Activated CD4-positive, alpha-beta T cell treated with anti-CD3 and anti-CD28 coated beads, Interleukin-2, amount 10 ng/mL, durations not matched to agents 7 days and 5 days (primary cell): ENCODE measurements at places on chromosomes 4 and X. TPM values are rescaled to one million over a fixed set of nuclear protein-coding genes. Genes with fewer than 3 reads are reported as not detected.

The SCRG1 gene
- not detected for total RNA-seq

The TLR6 gene
- 3.5 TPM for total RNA-seq

The MAPK10 gene
- not detected for total RNA-seq

The RNF4 gene
- 102 TPM for total RNA-seq

DNA sequence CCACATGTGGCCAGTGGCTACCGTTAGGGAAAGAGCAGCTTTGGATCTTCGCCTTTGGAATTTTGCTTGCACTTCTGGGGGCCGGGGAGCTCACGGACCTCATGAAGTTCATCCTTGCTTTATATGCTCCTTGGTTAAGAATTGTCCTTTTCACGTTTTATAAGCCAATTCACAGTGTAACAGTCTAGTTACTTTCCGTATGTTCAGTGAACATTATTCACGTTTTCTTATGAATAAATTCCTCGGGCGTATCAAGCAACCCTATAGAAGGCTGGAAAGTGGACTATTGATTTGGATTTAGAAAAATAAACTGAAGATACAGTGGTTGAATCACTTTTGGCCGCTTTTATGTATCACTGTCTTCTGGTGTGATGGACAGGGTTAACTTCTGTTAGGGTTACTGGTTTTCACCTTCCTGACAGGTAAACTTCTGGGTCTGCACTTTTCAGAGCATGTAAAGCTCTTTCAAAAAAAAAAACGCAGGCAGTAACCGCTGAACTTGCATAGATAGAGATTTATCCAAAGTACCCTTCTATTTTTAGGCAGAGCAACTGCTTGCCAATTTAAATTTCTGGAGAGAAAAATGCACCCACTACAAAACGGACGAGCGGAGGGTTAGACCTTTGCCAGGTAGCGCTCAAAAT, 569 bp upstream of the PDLIM5 start:
- H3K27me3 ChIP-seq = peaks cover 22% of the 10 kb centered on the region
- peaks cover 22% of the 10 kb centered on the region for H3K4me1 ChIP-seq
- H3K4me3 ChIP-seq = peak overlapping the region; percentile 77
- no peaks in the 10 kb centered on the region for H3K36me3 ChIP-seq

The CXCL8 gene
- total RNA-seq = 0.15 TPM

The RAI2 gene
- 0.07 TPM for total RNA-seq

The CLNK gene
- total RNA-seq = not detected

DNA sequence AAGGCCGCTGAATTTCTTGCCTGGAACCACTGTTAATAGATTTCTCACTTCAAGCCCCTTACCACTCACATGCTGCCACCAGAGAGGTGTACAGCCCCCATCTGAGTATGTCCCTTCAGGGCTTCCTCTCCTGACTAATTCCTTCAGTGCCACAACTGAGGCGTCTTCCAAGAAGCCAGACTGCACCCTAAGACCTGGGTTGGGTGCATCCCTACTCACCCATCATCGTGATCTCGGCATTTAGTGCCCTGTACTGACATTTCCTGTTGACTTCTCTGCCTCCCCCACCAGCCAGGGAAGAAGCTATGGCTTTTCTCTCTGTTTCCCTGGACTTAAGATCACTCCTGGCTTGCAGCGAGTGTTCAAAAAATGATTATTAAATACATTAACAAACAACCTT, 40.4 kb upstream of the MAP3K15 start:
- H3K4me3 ChIP-seq = no peak overlapping the region
- no peak overlapping the region for H3K27ac ChIP-seq
- H3K27me3 ChIP-seq = no peaks in the 10 kb centered on the region
- DNase-seq = no peak

DNA sequence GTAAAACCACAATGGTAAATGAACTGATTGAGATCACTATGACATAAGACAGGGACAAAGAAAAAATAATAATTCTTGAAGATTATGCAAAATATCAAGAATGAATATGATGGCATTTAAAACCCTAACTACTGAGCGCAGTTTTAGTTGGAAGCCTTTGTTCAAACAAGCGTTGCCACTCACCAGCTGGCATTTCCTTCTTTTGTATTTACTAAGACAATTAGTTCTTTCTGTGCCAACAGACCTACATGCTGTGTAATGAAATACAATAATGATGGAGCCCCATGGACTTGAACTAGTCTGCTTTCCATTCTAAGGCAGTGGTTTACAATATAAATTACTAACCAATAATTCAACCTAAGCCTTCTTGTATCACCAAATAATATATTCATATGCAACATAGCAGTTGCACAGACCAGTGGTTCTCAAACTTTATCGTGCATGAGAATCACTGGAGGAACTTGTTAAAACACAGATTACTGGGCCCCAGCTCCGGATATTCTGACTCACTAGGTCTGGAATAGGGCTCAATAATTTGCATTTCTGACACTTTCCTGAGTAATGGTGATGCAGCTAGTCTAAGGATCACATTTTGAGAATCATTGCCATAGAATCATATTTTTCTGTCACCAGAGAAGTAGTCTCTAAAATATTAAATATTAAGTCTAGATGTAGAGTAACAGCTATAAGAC, 196.4 kb upstream of the MAGEB18 start:
- H3K36me3 ChIP-seq = no peaks in the 10 kb centered on the region
- no peaks in the 10 kb centered on the region for H3K4me1 ChIP-seq
- H3K4me3 ChIP-seq = no peak overlapping the region

- no peak overlapping the region for H3K27ac ChIP-seq
- H3K27me3 ChIP-seq = no peaks in the 10 kb centered on the region
- no peak overlapping the region for H3K4me3 ChIP-seq
- H3K36me3 ChIP-seq = peaks cover 15% of the 10 kb centered on the region
- peaks cover 2% of the 10 kb centered on the region for H3K4me1 ChIP-seq
Observed at GRCh38 chr4:55524844-55525571, 21.7 kb downstream of the CLOCK start.

- no peak overlapping the region for H3K27ac ChIP-seq
- H3K4me1 ChIP-seq = peaks cover 46% of the 10 kb centered on the region
- DNase-seq = no peak
Observed at GRCh38 chr4:53009824-53010223, 147.7 kb downstream of the RASL11B start.

- no peak for DNase-seq
- H3K36me3 ChIP-seq = no peaks in the 10 kb centered on the region
- H3K4me3 ChIP-seq = no peak overlapping the region
- H3K4me1 ChIP-seq = no peaks in the 10 kb centered on the region
- no peak overlapping the region for H3K27ac ChIP-seq
Observed at GRCh38 chr4:41757521-41758156, 9.1 kb upstream of the PHOX2B start.

GRCh38 chr4:57018980-57019379, 40.3 kb downstream of the POLR2B start:
- H3K27me3 ChIP-seq = no peaks in the 10 kb centered on the region
- no peak overlapping the region for H3K27ac ChIP-seq
- H3K4me1 ChIP-seq = peaks cover 3% of the 10 kb centered on the region
- no peak for DNase-seq

GRCh38 chr4:4341861-4342650, 44.8 kb upstream of the NSG1 start:
- H3K27ac ChIP-seq = no peak overlapping the region
- H3K4me1 ChIP-seq = peaks cover 2% of the 10 kb centered on the region
- no peak for DNase-seq
- no peaks in the 10 kb centered on the region for H3K27me3 ChIP-seq
- peaks cover 2% of the 10 kb centered on the region for H3K36me3 ChIP-seq
- H3K4me3 ChIP-seq = no peak overlapping the region

The ARMCX1 gene
- 0.12 TPM for total RNA-seq

- peaks cover 5% of the 10 kb centered on the region for H3K27me3 ChIP-seq
- no peaks in the 10 kb centered on the region for H3K36me3 ChIP-seq
- no peaks in the 10 kb centered on the region for H3K4me1 ChIP-seq
- H3K4me3 ChIP-seq = no peak overlapping the region
Observed at GRCh38 chrX:151323054-151323453, 74.0 kb upstream of the VMA21 start.

DNA sequence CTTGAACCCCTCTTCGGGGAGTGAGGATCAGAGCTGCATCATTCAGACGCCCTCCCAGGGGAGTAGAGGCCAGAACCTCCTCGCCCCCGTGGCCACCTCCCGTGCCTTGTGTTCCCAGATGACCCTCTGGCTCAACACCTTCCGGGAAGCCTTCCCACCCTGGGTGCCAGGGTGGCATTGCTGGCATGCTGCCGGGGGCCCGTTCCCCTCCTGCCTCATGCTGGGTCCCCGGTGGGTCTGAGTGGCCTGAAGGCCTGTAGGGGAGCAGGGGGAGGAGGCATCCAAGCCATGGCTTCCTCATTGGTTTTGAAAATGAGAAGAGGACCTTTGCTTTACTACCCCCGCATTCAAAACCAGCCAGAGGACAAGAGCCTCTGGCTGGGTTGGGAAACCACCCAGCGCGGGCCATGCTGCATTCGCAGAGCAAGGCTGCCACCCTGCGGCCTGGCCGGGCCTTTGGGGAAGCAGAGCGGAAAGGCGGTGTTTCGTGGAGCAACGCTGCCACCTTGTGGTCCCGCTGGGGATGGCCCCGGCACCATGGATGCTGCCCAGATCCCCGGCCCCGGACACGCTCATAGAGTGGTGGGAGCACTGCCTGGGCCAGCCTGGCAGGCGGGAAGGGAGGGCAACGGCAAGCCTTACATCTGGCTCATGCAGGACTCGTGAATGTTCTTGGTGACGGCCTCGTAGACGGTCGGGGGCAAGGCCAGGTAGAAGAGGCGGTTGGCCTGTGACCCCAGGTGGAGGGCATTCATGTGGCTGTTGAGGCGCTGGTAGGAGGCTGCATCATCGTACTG, 11.9 kb downstream of the G6PD start:
- DNase-seq = peak; percentile 88
- peaks cover 13% of the 10 kb centered on the region for H3K4me1 ChIP-seq
- H3K27me3 ChIP-seq = no peaks in the 10 kb centered on the region
- H3K27ac ChIP-seq = peak overlapping the region; percentile 66
- peaks cover 10% of the 10 kb centered on the region for H3K36me3 ChIP-seq
- H3K4me3 ChIP-seq = no peak overlapping the region

The TSPAN6 gene
- total RNA-seq = not detected

GRCh38 chr4:13535118-13535517, 9.2 kb downstream of the NKX3-2 start:
- no peak overlapping the region for H3K4me3 ChIP-seq
- H3K27ac ChIP-seq = peak overlapping the region; percentile 72
- peaks cover 7% of the 10 kb centered on the region for H3K4me1 ChIP-seq
- H3K36me3 ChIP-seq = peaks cover 12% of the 10 kb centered on the region
- DNase-seq = no peak

The KIF4A gene
- total RNA-seq = 41.5 TPM

The RHOH gene
- 134 TPM for total RNA-seq

DNA sequence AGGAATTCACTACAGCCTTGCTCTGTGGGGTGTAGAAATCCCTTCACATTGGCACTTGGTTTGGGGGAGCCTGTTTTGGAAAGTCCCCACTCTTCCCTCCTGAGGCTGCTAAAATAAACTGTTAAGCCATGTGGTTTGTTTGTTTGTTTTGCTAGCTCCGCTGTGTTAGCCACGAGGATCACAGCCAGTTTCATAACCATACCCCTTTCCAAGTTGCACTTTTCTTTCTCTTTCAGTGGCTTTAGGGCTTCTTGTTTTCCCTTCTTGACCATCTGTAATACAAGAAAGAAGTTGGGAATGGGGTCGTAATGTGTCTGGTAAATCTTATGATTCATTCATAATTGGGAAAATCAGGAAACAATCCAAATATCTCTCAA, 24.8 kb upstream of the UXT start:
- H3K4me1 ChIP-seq = no peaks in the 10 kb centered on the region
- DNase-seq = no peak
- peaks cover 2% of the 10 kb centered on the region for H3K27me3 ChIP-seq
- no peak overlapping the region for H3K27ac ChIP-seq
- no peak overlapping the region for H3K4me3 ChIP-seq
